ENCODE measurements at places on chromosomes 7 and 10.

DNA sequence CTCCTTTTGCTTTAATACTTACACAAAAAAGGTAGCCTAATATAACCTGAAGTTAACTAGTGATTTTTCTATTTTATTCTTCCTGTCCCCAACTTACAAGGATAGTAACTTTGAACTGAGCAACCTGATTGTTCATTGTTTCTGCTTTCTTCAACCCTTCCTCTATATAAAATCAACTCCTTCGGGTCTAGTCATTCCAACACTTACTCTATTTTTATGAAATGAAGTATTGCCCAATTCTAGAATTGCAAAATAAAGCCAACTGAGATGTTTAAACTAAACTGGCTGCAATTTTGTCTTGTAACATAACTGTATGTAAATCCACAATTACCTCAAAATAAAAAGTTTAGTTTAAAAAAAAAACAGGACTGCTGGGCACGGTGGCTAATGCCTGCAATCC, 20.3 kb upstream of the DNA2 start:
- DNase-seq: peak; percentile 37

DNA sequence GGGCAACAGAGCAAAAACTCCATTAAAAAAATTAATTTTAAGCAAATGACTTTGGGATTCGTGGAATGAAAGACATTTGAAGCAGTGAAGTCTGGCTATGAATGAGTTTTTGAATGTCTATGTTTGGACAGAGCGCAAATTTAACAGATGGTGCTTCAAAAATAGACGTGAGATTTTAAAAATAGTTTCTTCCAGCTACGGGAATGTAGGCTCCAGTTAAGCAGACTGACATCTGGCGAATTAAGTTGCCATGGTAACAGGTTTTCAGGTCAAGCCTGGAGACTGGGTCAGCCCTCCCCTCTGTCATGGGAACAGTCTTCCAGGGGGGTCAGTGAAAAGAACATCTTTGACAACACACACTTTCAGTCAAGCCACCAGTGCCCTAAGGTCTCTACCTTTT, 62.0 kb downstream of the MYOF start:
- DNase-seq: no peak

GRCh38 chr7:135169141-135169963, 1.2 kb downstream of the CYREN start:
- DNase-seq: peak; percentile 25

DNA sequence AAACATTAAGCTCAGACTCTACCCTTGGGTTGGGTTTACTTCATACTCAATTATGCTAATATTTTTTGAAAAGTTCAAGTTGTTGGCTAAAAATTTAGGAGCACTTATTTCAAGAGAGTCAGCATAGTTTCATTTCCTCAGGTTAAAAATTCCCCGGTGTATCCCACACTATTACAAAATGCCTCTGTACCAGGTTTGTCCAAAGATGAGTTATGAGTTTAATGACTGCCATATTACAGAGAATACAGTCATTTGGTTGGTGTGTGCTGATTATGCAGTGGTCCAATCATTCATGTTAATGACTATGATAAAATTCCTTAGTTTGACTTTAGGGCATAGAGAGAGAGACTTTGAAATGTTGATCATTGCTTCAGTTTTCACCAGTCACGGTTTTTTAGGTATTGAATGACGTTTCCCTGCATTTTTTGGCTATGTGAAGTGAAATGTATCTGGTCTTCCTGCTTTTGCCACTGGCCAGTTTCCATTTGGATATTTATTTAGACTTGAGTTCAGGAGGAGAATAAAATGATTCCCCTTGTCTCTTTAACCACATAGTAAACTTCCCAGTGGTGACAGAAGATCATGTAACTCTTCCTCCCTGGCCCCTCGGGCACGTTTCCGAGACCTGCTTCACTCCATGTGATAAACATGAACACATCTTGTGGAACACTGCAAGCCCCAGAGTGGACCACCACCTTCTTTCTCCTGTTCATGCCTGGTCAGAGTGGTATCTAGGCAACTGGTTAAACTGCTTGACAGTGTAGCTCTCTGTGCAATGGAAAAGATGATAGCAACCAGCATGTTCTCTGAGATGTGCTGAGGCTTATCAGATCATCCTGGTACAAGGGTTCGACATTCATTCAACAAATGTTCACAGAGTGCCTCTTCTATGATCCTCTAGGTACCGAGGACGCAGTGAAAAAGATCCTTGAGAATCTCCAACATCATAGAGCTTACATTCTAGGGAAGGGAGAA, 153.6 kb downstream of the CACNB2 start:
- no peak for DNase-seq

DNA sequence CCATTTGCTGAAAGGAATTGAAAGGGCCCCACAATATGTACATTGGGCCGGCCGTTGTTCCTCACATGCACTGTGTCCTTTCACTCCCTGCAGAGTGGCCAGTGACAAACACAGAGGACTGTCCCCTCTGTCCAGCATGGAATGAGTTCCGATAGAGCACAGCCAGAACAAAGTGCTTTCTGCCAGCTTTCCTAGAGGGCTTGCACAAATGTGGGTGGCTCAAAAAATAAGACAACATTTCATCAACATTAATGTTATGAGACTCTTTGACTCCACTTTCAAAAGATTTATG, 2.4 kb downstream of the PKD2L1 start:
- no peak for DNase-seq

DNA sequence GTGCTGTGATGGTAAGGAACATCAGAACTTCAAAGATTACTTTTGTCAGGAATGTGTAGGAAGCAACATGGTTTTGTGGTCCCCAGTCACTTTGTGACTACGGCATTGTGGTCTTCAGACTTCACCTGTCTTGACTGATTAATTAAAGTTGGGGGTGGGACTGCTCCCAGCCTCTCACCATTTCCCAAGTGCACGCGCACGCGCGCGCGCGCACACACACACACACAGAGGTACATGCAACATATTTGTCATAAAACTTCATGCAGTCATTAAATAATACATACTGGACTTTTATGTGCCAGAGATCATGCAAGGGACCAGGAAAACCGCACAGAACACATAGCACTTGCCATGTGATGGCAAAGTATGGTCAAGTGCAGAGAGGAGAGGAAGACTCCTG, 181.2 kb downstream of the EVX1 start:
- no peak for DNase-seq

- DNase-seq: peak; percentile 65
Measured at GRCh38 chr7:128831178-128831993, 1.2 kb downstream of the FLNC start.

DNA sequence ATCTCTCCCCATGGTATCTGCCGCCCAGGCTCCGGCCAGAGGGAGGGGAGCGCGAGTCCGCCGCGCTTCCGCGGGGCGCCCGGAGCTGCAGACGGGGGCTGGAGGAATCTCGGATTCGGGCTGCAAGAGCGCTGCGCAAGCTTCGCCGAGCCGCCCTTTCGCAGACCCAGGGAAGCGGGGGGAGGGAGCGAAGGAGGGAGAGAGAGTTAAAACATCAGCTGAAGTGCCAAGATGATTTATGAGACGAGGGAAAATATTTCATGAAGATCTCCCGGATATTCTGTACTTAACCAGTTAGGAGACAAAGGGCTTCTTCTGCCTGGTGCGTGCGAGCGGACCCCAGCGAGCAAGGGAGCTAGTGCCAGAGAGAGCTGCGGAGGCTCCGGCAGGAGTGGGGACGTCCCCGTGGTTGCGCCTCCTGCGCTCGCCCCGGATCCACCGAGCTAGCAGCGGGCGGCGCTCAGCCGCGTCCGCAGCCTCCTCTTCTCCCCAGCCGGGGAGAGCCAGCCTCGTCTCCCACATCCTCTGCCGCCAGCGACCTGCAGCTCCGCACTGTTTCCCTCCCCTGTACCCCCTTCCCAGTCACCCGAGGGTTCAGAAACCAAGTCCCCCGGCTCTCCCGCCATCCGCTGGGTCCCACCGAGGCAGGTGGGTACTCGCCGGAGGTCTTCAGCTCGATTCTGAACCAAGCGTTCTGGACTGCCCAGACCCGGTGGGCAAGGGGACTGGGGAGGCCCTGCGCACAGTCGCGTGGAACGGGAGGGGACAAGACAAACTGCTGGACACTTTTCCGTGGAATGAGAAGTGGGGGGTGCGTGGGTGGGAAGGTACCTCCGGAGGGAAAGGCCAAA, 1.0 kb upstream of the PAX2 start:
- DNase-seq: no peak

DNA sequence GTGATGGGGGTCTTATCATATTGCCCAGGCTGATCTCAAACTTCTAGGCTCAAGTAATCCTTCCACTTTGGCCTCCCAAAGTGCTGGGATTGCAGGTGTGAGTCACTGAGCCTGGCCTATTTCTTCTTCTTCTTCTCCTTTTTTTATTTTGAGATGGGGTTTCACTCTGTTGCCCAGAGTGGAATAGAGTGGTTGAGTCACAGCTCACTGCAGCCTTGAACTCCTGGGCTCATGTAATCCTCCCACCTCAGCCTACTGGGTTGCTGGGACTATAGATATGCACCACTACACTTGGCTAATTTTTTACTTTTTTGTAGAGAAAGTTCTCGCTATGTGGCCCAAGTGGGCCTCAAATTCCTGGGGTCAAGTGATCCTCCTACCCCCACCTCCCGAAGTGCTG, 124.3 kb downstream of the SKIDA1 start:
- peak; percentile 43 for DNase-seq

GRCh38 chr7:100607111-100607510, 4.9 kb downstream of the PCOLCE start:
- DNase-seq: no peak

- DNase-seq: peak; percentile 52
Measured at GRCh38 chr7:158802535-158803366, 26.6 kb downstream of the ESYT2 start.

DNA sequence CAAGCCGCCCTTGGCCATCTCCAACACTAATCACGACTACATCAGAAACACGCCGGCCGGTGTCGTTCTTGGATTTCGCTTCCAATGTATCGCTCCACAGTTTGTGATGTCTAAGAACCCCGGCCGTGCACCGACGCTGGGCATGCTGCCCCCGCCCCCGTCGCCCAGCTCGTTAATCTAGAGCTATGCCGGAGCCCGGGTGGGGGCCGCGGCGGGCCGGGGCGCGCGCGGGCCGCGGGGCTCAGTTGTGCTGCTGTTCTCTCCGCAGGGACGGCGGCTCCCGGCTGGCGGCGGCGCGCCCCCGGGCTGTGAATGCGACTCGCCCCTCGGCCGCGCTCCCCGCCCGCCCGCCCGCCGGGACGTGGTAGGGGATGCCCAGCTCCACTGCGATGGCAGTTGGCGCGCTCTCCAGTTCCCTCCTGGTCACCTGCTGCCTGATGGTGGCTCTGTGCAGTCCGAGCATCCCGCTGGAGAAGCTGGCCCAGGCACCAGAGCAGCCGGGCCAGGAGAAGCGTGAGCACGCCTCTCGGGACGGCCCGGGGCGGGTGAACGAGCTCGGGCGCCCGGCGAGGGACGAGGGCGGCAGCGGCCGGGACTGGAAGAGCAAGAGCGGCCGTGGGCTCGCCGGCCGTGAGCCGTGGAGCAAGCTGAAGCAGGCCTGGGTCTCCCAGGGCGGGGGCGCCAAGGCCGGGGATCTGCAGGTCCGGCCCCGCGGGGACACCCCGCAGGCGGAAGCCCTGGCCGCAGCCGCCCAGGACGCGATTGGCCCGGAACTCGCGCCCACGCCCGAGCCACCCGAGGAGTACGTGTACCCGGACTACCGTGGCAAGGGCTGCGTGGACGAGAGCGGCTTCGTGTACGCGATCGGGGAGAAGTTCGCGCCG, 1.9 kb downstream of the VWC2 start:
- no peak for DNase-seq

- DNase-seq: no peak
Measured at GRCh38 chr10:34001831-34002230, 667.4 kb upstream of the NRP1 start.

DNA sequence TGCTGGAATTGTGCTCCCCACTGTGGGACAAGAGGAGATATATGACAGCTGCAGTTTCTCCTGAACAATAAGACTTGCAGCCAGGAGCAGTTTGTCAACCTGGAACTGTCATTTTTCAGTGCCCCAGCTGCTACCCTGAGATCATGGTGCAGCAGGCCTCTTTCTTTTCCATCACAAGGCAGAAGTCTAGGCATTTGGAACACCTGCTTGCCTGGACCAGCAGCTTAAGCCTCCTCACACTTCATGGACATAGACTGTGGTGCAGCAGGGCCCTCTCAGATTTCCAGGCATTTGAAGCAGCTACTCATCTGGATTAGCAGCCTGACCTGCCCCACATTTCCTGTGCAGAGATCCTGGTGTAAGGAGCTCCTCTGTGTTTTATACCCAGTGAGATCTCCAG, 450.7 kb upstream of the TEX47 start:
- DNase-seq: no peak

- peak; percentile 64 for DNase-seq
Measured at GRCh38 chr10:18666810-18667209, 7.6 kb downstream of the ARL5B start.

DNA sequence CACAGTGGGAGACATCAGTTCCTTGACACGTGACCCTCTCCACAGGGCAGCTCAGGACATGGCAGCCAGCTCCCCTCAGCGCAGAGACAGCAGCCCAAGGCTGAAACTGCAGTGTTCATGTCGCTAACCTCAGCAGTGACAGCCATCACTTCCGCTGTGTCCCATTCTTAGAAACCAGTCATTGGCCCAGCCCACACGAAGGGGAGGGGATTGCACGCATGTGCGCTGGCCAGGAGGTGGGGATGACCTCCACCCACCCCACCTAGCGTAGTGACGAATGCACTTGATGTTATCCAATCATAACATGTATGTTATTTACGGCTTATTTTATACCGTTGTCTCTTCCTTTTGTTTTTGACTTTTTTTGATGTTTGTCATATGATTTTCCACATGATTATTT, 36.9 kb upstream of the EGFR start:
- no peak for DNase-seq

DNA sequence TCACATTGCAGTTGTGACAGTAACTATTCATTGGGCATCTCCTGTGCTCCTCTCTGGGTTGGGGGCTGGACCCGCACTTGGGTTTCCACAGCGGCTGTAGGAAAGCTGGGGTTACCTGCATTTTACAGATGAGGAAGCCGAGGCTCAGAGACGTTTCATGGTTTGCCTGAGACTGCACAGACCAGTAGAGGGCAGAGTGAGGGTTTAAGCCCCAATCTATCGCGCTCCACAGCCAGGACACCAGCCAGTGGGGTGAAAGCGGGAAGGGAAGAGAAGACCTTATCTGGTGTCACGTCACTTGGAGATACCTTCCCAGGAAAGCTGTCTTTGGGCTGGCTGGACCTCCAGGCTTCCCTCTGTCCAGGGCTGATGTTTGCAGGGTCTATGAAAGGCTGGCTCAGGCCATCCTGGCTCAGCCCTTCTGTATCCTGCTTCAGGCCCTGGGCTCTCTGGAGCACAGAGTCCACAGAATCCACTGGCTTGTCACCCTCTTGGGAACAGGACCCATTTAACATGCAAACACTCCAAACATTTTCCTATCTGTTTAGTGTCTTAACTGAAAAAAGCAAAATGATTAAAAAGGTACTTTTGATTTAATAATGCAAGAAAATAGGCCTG, 167.7 kb downstream of the EMX2 start:
- no peak for DNase-seq

DNA sequence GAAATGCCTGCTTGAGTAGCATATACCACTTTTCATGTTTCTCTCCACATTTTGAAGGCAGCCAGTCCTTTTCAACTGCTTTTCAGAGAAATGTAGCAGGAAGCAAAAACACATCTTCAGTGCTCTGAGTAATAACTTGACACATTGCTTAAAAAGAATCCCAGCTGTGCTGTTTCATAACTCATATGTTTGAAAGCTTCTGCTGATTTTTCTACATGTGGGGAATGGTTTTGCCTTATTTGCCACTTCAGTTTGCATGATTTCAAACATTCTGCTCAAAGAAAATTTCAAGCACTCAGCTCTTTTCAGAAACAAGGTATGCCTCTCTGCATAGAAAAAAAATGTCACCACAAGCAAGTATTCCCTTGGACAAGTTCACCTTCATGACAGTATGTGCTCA, 732.8 kb downstream of the POM121L12 start:
- no peak for DNase-seq

Measured in cardiac fibroblast (primary cell).